ENCODE measurements at places on chromosomes 1 and 21. TPM values are rescaled to one million over a fixed set of nuclear protein-coding genes. Genes with fewer than 3 reads are reported as not detected.
A peak's percentile ranks its signal among the peaks of the same experiment; 100 is the strongest.

KCNJ10 gene
- not detected for total RNA-seq

DNA sequence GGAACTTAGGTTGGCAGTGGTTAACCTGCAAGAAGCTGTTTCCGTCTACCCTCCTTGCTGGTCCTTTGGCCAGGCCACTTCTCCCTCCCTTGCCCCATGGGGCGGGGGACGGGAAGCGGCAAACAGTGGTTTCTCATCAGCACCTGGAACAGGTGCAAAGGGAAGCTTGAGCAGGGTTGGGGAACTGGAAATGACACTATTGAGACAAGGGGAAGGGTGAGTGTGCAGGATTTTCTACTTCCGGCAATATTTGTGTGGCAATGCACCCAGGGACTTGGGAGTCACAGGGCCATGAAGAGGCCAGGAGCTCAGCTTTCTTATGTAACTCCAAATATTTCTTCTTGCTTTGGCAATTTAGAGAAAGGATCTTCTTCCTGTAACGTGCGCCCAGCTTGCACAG is 29.0 kb upstream of the SARS1 start:
- no peak for DNase-seq

- DNase-seq, result no peak
Measured at GRCh38 chr1:28582248-28582615, 9.8 kb upstream of the RAB42 start.

DNA sequence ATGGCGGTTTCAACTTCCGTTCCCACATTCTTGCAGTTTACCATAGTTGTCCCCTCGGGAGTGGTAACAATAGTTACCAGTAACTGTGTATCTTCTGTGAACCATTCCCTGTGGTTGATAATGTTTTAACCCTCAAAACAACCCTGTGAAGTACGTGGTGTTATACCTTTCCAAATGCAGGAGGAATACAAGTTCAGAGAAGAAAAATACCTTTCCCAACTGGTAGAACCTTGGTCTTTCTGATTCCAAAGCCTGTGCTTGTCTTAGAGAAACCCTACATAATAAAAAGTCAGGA is 789 bp downstream of the BTF3L4 start:
- no peak for DNase-seq

ZBTB40 gene
- 15.9 TPM for total RNA-seq

TIE1 gene
- total RNA-seq, result 0.36 TPM

GRCh38 chr1:171140401-171140800 is 44.7 kb upstream of the FMO2 start:
- no peak for DNase-seq

GRCh38 chr1:205484985-205485967 is 19.2 kb upstream of the CDK18 start:
- no peak for DNase-seq

DNA sequence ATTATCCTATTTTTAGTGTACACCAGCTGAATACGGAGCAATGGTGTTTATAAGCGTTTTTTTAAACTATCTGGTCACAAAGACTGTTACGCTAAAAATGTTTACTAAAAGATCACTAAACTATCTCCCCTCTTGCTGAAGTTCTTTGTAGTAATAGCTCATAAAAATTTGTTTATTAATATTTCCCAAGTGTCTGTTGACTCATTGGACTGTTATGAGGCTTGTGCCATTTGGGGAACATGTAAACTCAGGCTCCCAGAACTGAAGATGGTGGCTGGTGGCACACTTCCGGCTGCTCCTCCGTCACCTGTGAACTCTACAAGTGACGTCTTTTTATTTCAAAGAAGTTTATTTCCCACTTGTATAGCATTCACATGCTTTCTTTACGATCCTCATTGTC is 46.3 kb downstream of the AIDA start:
- DNase-seq, result no peak

DNA sequence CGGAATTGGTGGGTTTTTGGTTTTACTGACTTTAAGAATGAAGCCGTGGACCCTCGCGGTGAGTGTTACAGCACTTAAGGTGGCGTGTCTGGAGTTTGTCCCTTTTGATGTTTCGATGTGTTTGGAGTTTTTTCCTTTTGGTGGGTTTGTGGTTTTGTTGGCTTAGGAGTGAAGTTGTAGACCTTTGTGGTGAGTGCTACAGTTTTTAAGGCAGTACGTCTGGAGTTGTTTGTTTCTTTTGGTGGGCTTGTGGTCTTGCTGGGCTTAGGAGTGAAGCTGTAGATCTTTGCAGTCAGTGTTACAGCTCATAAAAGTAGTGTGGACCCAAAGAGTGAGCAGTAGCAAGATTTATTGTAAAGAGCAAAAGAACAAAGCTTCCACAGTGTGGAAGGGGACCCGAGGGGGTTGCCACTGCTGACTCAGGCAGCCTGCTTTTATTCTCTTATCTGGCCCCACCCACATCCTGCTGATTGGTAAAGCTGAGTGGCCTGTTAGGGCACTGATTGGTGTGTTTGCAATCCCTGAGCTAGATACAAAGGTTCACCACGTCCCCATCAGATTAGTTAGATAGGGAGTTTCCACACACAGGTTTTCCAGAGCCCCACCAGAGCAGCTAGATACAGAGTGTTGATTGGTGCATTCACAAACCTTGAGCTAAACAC is 20.9 kb downstream of the HENMT1 start:
- no peak for DNase-seq

GRCh38 chr1:156319664-156320063 is 18.4 kb downstream of the CCT3 start:
- DNase-seq, result peak; percentile 12

DNA sequence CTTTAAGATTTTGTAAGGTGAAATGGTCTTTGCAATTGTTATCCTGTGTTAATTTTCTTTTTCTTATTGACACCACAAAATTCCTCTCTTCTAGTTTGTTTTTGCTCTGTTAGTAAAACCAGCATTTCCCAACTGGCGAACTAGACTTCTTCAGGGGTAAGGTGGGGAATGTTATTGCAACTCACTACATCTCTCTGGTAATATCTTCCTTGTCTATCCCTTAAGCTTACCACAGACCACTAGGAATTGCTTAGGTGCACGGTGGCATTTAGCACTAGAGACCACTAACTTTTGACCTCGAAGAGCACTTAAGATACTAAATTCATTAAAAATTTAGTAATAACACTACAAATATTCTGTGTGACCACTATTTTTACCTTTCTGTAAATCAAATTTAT is 4.2 kb upstream of the COA6 start:
- DNase-seq, result no peak

GRCh38 chr1:59833022-59833421 is 18.3 kb downstream of the HOOK1 start:
- DNase-seq, result no peak

DNA sequence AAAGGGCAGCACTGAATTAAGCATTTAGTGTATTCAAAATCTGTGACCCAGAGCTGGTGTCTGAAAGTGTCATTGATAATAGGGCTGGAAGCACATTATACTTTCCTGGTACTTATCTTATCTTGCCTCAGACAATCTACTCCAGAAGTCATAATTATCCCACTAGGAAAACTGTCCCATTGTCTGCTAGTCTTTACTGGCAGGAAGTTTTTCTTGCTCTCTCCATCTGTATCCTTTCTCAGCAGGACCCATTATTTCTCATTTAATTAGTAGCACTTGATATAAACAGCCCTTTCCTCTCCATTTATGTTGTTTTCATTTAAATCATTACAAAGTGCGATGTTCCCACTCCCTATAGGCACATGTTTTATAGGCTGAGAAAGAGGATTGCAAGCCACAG is 36.5 kb upstream of the BARHL2 start:
- DNase-seq, result no peak

DNA sequence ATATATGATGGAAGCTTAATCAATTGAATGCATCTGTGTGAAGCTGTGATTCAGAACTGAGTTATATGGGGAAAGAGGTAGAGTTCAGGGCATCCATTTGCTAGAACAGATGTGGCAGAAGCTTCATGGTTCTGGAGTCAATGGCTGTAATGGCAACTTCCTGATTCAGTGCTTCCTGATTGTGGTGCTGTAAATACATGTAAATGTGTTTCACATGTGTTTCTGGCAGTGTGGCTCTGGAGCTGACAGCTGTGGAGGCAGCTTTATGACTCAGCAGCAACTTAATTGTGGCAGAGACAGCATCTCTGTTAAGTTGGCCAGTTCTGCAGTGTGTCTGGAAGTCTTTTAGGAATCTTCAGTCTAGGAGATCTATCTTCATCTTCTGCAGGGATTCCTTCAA is 226.6 kb upstream of the ZRANB2 start:
- no peak for DNase-seq

All from activated naive CD4-positive, alpha-beta T cell treated with anti-CD3 and anti-CD28 coated beads, Interleukin-2, amount 50 U/mL, for 72 hours (primary cell).